Hematopoietic multipotent progenitor cell treated with erythropoietin and hydrocortisone succinate and interleukin-3 and kit ligand, for 15 days (in vitro differentiated cells): ENCODE measurements at places on chromosomes 2 and 18.
A peak's percentile ranks its signal among the peaks of the same experiment; 100 is the strongest.

DNA sequence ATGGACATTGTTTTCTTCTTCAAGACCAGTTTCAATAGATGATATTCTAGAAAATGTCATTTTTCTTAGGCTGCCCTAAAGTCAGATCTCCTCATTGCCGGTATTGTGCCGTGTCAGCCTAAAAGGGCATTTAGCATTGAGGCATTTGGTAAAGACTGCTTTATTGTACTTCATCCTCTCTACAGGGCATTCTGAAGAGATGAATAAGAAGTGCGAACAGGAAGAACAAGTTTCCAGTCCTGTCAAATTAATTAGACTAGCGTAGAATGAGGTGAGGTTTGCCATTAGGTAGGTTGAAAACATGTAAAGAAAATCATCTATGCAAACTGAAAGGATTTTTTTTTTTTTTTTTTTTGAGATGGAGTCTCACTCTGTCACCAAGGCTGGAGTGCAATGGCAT, 60.6 kb downstream of the ETAA1 start:
- no peak for DNase-seq

GRCh38 chr18:62984656-62985315, 269.4 kb downstream of the PHLPP1 start:
- DNase-seq, result no peak

DNA sequence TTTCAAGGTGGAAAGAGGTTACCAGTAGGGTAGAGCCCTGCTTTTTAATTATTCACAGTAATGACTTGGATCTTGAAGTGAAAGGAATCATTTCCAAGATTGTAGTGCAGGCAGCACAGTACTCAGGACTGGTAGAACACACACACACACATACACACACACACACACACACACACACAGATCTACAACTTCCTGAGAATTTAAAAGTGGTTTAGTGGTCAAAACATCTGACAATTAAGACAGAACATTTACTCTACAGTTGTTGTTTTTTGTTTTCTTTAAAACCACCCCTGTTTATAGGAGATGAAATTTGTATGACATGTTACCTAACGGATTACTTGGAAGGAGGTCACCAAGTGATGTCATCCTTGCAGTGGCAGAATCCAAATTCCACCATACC, 146.7 kb upstream of the VRK2 start:
- no peak for DNase-seq

DNA sequence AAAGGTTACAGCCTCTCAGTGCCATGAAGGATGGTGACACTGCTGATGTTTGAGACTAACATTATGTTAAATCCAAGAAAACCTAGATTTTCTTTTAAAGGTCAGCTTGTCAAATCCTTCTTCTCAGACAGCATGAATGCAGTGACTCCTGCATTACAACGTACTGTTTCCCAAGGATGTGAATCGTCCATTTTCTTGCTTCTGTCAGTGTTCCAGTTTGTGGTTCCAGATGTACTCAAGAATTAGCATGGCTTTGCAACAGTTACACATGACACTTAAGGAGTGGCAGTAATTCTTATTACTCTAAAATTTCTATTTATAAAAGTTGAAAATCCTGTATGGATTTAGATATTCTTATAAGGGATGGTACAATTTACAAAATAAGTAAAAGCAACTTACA, 1.5 kb upstream of the TTC39C start:
- no peak for DNase-seq

GRCh38 chr2:268323-268722, 3.6 kb downstream of the ACP1 start:
- peak; percentile 82 for DNase-seq

DNA sequence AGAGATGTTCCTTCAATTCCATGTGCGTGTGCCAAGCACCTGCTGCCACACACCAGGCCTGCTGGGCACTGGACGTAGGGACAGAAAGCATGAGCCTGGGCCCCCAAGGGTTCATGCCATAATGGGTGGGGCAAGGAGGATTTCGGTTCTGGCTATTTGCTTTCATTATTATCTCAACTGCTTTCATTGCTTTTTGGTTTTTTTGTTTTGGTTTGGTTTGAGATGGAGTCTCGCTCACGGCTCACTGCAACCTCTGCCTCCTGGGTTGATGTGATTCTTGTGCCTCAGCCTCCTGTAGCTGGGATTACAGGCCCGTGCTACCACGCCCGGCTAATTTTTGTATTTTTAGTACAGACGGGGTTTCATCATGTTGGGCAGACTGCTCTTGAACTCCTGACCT, 57.2 kb downstream of the SF3B1 start:
- DNase-seq, result no peak

DNA sequence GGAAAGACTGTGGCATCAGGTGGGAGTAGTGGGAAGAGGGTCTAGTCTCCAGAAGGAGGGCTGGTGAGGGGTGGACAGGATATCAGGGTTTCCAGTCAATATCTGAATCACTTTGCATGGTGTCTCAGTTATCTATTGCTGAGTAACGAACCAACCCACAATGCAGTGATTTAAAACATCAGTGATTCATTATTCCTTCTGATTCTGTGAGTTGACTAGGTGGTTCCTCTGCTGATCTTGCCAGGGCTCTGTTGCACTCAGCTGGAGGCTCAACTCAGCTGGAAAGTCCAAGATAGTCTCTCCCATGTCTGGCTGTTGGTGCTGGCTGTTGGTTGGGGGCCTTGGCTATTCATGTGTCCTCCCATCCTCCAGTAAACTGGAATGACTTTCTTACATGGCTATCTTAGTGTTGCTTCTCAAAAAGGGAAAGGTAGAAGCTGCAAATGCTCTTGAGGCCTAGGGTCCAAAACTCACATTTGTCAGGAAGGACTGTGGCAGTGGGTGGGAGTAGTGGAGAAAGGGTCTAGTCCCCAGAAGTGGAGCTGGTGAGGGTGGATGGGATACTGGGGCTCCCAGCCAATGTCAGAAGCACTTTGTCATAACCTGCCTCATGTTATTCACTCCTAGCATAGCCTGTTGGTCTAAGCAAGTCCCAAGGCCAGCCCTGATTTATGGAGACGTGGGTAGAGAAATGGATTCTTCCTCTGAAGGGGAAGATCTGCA, 13.9 kb downstream of the IL1F10 start:
- no peak for DNase-seq

GRCh38 chr2:137333386-137334165, 568.2 kb downstream of the THSD7B start:
- DNase-seq, result no peak

DNA sequence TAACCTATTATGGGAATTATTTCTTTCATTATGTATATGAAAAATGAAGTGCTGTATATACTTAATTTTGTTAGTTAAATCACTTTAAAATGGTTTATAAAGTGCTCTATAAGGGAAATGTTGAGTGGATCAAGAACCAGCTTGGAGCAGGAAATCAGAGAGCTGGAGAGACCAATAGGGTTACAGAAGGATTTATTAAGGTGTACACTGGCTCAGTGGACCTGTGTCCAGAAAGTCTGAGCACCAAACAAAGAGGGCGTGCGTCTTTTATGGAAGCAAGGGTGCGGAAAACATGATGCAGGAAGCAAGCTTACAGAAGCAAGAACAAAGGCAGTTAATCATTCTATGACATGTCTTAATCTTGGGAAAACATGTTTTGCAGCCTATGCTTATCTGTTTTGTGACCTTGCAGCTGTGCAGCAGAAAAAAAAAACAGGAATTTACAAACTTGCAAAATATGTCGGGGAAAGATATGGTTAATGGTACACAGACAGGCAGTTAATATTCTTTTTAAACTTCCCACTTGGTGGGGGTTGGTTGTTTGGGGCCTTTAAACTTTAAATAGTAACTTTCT, 65.2 kb upstream of the SLC35G4 start:
- DNase-seq, result no peak

DNA sequence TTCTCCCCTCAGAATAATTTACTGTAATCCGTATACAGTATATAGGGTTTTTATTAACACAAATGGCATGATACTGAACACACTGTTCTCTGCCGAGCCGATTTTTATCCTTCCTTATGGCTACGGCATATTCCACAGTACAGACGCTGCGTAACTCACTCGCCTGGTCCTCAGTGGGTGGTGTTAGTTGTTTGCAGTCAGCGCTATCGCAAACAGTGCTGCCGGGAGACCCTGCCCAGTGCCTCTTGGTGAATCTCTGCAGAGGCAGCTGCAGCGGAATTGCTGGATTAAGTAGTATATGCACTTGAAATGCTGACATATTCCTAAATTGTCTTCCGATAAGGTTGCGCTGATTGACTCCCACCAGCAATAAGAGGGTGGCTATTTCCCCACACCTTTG, 73.9 kb downstream of the MARCO start:
- no peak for DNase-seq

GRCh38 chr2:195732574-195732973, 75.5 kb downstream of the SLC39A10 start:
- no peak for DNase-seq

DNA sequence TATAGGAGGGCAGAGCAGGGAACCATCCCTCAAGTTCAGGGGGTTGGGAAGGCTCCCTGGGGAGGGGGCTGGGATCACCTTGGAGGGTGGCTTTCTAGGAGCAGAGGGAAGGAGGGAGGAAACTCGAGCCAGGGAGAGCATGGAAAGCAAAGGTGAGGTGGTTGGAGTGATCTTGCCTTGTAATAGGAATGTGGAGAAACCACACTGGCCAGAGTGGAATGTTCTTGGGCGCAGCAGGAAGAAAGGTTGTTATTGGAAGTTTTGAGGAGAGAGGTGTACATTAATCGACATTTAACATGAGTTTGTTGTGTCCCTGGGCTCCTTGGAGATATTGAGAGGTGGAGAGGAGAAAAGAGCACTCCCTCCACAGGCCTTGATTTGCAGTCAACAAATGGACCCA, 272.2 kb downstream of the PRKCE start:
- DNase-seq, result no peak
